ENCODE measurements at places on chromosomes 2 and 18.

DNA sequence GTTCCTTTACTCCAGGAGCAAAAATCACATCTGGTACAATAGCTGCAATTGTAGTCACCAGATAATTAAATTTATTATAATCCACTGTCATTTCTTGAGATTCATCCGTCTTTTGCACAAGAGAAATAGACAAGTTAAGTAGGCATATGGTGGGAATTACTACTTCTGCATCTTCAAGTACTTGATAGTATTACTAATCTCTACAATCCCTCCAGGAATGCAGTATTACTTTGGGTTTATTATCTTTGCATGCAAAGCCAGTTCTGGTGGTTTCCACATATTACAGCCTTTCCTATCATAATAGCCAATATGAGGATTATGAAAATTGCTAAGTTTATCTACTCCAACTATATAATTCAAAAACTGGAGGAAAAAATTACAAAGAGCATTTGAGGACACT is 254.1 kb downstream of the IKZF2 start:
- no peak for DNase-seq

- peak; percentile 67 for DNase-seq
These were observed 21.6 kb downstream of the TWIST2 start for GRCh38 chr2:238869293-238870124.

DNA sequence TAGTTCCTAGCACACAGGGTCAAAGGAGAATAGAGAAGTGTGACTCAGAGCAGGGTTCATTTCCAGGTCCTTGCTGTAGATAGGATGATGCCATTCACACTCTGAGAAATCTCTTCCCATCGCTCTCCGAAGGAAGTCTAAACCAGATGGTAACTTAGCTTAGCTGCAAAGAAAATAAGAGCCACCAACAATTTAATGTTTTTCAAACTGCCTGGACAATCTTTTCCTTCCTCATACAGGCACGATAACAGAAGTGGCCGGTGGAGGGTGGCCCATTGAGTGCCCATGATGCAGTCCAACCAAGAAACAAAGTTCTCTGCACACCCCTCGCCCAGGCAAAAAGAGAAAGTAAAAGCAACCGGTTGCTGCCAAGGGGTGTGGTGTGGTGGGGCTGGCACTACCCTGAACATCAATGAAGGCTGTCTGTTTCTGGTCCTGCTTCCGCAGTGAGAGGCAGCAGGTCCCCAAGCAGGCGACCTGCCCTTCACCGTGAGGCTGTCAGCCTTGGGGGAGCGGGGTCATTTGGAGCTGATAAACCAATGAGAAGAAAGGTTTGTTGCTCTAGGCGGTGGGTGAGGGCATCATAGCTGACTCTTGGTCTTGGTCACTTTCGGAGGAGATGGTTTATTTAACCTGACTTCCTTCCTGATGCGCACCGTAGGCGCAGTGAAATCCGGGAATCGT is 105.6 kb upstream of the CD302 start:
- no peak for DNase-seq

GRCh38 chr2:68157002-68157401 is 686 bp upstream of the PNO1 start:
- no peak for DNase-seq

- peak; percentile 73 for DNase-seq
These were observed 217.2 kb upstream of the OSR1 start for GRCh38 chr2:19575641-19576040.

- no peak for DNase-seq
These were observed 256.1 kb upstream of the SYT4 start for GRCh38 chr18:43533371-43533770.

- peak; percentile 26 for DNase-seq
These were observed 150.0 kb upstream of the AGAP1 start for GRCh38 chr2:235343869-235344268.

DNA sequence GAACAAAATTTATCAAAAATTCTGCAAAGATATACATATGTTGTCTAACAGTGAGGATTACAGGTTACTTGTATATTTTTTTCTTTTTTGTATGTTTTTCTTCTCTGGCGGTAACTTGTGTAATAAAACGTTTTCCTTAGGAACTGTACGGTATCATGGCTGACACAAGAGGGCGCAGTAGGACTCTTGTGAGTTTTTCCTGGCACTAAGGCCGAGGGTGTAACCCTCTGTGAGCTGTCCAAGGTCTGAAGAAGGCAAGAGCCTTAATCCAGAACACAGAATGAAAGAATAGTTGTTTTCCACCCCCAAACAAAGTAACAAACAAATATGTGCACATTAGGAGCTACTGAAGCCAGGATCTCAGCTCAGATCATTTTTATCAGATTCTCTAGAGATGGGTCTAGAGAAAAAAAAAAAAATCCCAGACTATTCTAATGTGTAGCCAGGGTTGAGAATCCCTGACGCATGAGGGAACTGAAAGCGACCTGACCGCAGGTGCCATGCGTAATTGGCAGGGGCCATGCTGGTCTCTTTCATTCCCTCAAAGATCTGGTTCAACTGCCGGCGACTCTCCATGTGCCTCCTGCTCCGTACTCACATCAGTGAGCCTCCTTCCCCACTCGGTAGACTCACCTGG is 27.0 kb downstream of the TMEM200C start:
- peak; percentile 63 for DNase-seq

DNA sequence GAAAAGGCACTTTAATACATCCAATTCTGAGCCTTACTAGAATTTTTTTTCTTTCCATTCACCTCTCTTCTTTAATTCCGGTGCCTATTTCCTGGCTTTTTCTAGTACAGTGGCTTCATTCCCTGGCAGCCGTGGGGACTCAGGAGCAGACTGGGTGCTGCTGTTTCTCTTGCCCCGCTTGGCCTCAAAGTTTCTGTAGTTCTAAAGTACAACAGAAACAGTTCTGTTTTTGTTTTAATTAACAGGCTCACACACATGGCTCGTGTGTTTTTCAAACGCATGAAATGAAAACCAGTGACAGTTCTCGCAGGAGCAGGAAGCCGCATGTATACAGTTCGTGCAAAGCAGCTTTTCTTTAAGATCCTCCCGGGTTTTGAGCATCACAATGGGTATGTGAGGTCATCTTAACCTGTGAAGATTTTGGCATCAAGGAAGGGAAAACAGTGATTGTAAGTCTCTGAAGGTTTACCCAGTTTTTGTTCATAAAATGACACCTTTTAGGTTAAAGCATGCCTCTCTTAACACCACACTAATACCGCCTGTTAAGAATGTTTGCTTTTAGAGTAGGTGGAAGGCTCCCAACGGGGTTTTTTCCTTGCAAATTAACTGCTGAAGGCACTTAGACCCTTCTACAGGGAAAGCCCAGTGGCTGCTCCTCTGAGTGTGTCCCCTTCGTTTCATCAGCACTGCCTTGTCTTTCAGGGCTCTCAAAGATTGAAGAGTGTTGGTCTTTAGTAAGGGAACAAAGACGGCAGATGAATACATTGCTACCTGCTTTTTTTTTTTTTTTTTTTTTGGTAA is 5.8 kb downstream of the FZD7 start:
- no peak for DNase-seq

GRCh38 chr18:30578707-30579106 is 463.8 kb downstream of the DSC3 start:
- no peak for DNase-seq

GRCh38 chr2:54648256-54648655 is 75.2 kb upstream of the EML6 start:
- DNase-seq: no peak

DNA sequence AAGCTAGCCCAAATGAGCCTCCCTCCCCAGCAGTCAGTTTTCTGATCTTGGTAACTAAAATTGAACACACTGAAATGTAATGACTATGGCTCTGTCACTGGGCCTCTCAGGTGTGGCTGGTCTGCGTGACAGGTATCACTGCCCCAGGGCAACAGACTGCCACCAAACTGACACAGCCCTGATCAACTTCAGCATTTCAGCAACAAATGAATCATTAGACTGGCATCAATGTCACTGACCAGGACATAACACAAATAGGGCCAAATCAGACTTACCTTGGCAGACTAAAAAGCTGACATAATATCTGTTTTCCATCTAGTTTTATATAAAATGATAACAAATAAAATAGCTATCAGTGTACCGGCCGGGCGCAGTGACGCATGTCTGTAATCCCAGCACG is 290.8 kb upstream of the CHAC2 start:
- DNase-seq: no peak

DNA sequence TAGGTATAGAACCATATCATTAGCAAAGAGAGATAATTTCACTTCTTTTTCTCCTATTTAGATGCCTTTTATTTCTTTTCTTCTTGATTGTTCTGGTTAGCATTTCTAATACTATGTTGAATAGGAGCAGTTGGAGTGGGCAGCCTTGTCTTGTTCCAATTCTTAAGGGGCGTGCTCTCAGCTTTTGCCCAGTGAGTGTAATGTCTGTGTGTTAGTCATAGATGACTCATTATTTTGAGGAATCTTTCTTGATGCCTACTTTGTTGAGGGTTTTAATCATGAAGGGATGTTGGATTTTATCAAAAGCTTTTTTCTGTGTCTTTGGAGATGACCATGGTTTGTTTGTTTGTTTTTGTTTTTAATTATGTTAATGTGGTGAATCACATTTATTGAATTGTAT is 1453.1 kb upstream of the SLC39A10 start:
- DNase-seq: no peak

DNA sequence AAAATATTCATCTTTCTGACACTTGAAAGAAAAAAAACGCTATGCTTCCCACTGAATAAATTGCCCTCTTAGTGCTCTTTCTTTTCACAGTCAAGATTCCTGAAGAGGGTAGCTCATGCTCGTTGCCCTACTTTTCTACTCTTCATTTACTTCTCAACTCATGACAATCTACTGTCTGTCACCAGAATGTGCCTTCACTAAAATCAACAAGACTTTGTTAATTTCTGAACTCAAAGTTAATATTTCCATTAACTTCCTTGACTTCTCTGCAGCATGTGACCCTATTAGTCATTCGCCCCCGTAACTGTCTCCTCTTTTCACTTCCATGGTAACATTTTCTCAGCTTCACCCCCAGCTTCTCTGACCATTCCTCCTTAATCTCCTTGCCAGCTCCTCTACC is 98.9 kb upstream of the MAPRE2 start:
- no peak for DNase-seq

Measured in fibroblast of skin of left quadriceps (primary cell).